Stimulated activated naive B cell treated with anti-CD40 and anti-IgM and Interleukin-4, amounts not matched to agents 10 μg/mL and 1 μg/mL and 100 μg/mL, for 72 hours (primary cell): ENCODE measurements at places on chromosomes 5 and 9.
A peak's percentile ranks its signal among the peaks of the same experiment; 100 is the strongest.

- no peak for DNase-seq
These were observed 35.0 kb upstream of the SAP30L start for GRCh38 chr5:154410786-154411185.

GRCh38 chr9:75265525-75265972, 177.2 kb downstream of the OSTF1 start:
- peak; percentile 3 for DNase-seq

DNA sequence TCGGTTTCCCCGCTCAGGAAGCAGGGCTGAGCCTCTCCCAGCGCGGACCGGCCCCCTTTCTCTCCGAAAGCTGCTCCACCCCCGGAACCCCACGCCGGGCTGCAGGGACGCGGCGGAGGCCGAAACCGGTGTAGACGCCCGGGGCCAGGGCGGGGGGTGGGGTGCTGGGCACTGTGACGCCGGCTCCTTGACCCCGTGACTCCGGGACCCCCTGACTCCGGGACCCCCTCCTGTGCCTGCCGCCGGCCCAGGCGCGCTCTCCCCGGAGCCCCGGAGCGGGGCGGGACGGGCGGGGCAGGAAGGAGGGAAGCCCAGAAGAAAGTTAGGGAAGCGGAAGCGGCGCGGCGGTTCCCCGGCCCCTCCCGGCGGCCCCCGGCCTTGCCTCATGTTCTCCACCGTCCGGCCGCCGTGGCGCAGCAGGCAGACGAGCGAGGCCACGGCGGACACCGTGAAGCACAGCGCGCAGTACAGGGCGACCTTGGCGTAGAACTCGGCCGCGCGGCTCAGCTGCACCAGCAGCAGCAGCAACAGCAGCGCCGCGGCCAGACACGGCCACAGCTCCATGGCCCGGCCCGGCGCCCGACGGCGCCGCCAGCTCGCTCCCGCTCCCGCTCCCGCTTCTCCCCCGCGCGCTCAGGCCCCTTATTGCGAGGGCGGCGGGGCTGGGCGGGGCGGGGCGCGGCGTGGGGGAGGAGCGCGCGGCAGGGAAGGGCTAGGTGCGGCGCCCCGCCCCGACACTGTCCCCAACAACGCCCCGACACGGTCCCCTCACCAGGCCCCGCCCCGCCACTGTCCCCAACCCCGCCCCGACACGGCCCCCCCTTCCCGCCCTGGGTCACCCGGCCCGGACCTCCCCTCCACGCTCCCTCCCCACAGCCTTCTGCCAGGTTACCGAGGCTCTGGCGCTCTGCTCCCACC, at the start of gene AGPAT2:
TSS of gene AGPAT2 (minus strand) at position 664 of the 918 bp plus-strand sequence. CDS start at position 564, 100 bp downstream.
- peak; percentile 45 for DNase-seq

- no peak for DNase-seq
These were observed 243.0 kb downstream of the ZSWIM6 start for GRCh38 chr5:61575103-61575502.

DNA sequence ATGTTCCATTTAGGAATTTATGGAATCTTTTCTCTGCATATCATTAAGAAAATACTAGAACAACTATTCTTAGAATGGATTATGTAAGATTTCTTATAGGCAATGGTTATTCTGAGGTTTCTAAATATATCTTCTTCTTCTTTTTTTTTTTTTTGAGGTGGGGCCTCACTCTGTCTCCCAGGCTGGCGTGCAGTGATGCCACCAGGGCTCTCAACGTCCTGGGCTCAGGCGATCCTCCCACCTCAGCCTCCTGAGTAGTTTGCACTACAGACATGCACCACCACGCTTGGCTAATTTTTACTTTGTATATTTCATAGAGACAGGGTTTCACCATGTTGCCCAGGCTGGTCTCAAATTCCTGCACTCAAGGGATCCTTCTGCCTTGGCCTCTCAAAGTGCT, 137.2 kb downstream of the SREK1 start:
- no peak for DNase-seq

GRCh38 chr5:39405083-39405843, 19.5 kb downstream of the DAB2 start:
- DNase-seq: no peak
